Uterine smooth muscle cell (primary cell): ENCODE measurements at places on chromosomes 1 and 21. TPM values are rescaled to one million over a fixed set of nuclear protein-coding genes. Genes with fewer than 3 reads are reported as not detected.

The NR5A2 gene
- under 0.01 TPM in 1 of 2 replicates, not detected in the other for total RNA-seq

The UBXN11 gene
- 4.2 and 7.1 TPM in 2 replicates for total RNA-seq

The LIPI gene
- not detected in 2 replicates for total RNA-seq

The SPRR4 gene
- total RNA-seq, result not detected in 2 replicates

The OR14K1 gene
- total RNA-seq, result not detected in 2 replicates

The AGT gene
- 0.22 and 0.50 TPM in 2 replicates for total RNA-seq

The SLAMF1 gene
- not detected in 2 replicates for total RNA-seq

The MROH7 gene
- total RNA-seq, result 0.11 and 0.12 TPM in 2 replicates

The CCDC27 gene
- total RNA-seq, result not detected in 2 replicates

The HES2 gene
- under 0.01 TPM in 1 of 2 replicates, not detected in the other for total RNA-seq

The AMPD1 gene
- not detected in 2 replicates for total RNA-seq

The LCE3E gene
- not detected in 2 replicates for total RNA-seq

The MYOC gene
- total RNA-seq, result 0.11 and 0.25 TPM in 2 replicates

The DISC1 gene
- total RNA-seq, result 1.2 and 4.6 TPM in 2 replicates

The OR2L2 gene
- total RNA-seq, result under 0.01 TPM in 1 of 2 replicates, not detected in the other

The CTSK gene
- total RNA-seq, result 199 and 485 TPM in 2 replicates

The TOE1 gene
- total RNA-seq, result 14.6 and 25.2 TPM in 2 replicates

The RAB25 gene
- total RNA-seq, result not detected in 2 replicates

The NUP210L gene
- total RNA-seq, result under 0.01 and 0.12 TPM in 2 replicates

The IGSF21 gene
- total RNA-seq, result not detected in 2 replicates

The SMCP gene
- 0.11 TPM in 1 of 2 replicates, not detected in the other for total RNA-seq

The SFN gene
- total RNA-seq, result 0.12 and 0.33 TPM in 2 replicates

The KRTAP12-2 gene
- total RNA-seq, result not detected in 2 replicates
